NCI-H2171 treated with DMSO at 0.1 percent for 48 hours (cell line): ENCODE measurements at places on chromosomes 4 and X.

DNA sequence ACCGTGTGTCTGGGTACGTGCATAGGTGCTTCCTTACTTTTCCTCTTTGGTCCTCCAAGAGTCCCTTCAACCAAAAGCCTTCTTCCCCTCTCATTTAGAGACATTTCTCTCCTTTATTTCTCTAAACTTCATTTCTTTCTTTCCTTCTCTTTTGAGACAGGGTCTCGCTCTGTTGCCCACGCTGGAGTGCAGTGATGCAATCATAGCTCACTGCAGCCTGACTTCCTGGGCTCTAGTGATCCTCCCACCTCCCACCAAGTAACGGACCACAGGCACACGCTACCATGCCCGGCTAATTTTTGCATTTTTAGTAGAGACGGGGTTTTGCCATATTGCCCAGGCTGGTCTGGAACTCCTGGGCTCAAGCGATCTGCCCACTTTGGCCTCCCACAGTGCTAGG, 42.2 kb downstream of the ACOX3 start:
- no peak for DNase-seq

- DNase-seq = no peak
Observed at GRCh38 chr4:77175201-77175611, 18.2 kb downstream of the CCNG2 start.

- no peak for DNase-seq
Observed at GRCh38 chr4:87734936-87735335, 64.4 kb upstream of the IBSP start.

DNA sequence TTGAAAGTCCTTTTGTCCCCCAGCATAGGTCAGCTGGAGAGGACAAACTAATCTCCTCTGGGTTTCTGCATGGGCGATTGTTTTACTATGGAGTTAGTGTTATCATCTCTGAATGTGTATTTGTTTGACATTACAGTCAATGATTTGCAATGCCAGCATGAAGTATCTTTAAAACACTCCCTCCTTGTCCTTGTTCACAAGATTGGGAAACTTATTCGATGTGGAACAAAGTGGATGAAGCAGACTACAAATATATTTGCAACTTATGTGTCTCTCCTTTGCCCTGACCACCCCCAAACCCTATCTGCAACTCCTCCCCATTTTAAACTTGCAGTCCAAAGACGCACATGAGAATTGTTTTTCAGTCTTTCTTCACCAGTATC, 1.5 kb upstream of the PITX2 start:
- DNase-seq = no peak

DNA sequence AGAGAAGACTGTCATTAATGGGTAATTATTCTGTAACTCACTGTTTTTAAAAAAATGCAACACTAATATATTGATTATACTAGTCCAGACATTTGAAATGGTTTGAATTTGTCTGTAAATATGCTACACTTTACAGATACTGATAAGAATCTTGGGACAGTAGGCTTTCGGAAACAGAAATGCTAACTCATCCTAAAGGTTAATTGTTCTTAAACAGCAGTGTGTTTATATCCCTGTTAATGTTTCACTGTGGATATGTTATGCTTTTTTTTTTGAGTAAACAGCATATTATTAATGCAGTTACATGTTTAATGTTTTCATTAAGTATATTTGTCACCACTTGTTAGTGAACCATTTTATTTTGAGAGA, 31.4 kb downstream of the EXOC1 start:
- DNase-seq = no peak

GRCh38 chrX:50622751-50623150, 152.1 kb upstream of the DGKK start:
- no peak for DNase-seq

- peak; percentile 68 for DNase-seq
Observed at GRCh38 chrX:74119016-74119910, 184.7 kb upstream of the ZCCHC13 start.

DNA sequence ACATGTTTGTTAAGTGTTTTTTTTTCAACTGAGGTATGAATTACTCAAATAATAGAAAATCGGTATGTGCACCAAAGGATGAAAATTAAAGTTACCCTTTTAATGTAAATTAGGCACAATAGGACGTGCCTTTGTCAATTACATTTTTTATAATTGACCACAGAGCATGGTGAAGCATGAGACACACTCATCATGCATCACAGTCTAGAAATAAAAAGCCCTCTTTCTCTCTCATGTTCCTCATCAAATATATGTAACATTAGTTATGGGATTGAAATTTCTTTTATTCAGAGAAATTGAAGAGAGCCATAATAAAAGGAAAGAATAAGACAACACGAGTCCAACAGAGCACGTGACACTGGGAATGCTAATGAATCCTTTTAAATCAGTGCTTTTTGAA, 3.5 kb downstream of the GNRHR start:
- no peak for DNase-seq

DNA sequence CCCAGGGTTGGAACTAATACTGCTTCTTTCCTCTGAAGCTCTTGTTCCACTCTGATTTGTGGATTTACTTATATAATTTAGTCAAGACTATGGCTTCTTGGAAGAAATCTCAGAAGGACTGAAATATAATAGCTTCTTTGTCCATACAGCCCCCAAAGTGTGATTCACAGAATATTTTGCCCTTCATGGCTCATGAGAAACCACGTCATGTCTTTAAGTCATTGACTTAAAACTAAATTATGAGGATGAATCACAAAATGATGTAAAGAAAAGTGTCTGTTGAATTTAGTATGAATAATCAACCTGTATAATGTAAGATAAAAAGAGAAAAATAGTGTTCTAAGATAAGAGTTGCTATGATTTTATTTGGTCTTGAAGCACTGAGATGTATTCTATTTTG, 43.3 kb upstream of the AGA start:
- DNase-seq = no peak

DNA sequence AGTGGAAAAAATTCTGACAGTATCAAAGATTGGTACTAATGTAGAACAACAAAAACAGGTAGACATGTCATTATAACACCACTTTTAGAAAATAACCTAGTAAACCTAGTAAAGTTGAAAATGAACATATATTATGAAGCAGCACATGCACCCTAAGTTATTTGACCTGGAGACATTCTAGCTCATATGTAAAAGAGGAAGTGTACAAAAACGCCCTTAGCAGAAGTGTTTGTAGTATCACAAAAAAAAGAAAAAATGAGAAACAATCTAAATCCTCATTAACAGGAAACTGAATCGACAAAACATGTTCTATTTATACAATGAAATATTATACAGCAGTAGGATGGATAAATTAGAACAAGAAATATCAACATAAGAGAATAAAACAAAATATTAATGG, 318.9 kb upstream of the PPP1R2C start:
- DNase-seq = no peak

- no peak for DNase-seq
Observed at GRCh38 chr4:111652986-111653385, 492.3 kb upstream of the FAM241A start.

GRCh38 chrX:130339408-130340222, at the start of gene SLC25A14:
SLC25A14 (plus strand) TSS chrX:130339919; CDS start chrX:130340279, 360 bp downstream.
- DNase-seq = peak; percentile 70

GRCh38 chr4:113071805-113072204, 22.4 kb downstream of the ANK2 start:
- no peak for DNase-seq
